Activated CD4-positive, alpha-beta T cell treated with anti-CD3 and anti-CD28 coated beads, Interleukin-2, amount 50 U/mL, for 16 hours (primary cell): ENCODE measurements at places on chromosomes 3 and 15.

DNA sequence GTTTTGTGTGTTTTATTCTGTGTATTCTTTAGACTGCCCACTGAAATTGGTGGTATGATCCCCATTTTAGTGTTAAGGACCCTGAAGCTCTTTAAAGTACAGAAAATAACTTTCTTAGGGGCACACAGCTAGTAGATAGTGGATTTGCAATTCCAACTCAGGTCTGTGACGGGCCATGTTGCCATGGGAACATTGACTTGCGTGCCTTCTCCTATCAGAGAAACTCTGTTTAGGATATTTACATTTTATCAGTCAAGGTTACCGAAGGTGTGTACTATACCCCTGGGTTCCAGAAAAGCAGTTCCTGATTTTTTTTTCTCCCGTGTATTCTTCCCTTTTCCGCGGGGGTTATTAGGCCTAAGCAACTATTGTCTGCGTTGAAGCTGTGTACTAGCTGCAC, 19.4 kb downstream of the MYZAP start:
- no peak for DNase-seq

DNA sequence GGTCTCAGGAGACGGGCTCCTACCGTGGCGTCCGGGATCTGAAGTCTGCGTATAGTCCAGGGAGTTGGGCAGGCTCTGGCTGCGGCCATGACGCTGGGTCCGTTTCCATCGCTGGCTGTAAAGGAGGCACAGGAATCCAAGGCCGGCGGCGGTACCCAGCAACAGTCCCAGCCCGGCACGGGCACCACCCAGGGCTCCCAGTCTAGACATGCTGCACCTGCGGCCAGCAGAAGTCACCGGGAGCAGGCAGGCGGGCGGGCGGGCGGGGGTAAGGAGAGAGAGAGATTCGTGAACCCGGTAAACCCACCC, 526 bp downstream of the RMDN3 start:
- DNase-seq: no peak

DNA sequence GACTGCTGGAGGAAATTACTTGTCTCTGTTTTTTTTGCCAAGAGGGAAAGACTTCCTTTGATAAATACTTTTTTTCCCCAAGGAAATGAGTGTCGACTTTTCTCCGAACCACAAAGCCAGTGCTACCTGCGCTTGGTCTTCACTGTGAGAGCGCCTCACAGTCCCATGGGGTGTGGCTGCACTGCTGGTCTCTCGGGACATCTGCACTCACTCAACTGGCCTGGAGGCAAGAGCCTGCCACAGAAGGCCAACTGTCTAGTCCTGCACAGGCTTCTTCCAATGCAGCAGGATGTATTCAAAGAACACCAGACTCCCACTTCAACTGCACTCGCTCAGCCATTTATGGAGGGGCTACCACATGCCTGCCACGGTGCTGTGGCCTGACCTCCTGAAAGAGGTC, 40.6 kb upstream of the CGNL1 start:
- DNase-seq: no peak

GRCh38 chr3:100865442-100865841, 127.8 kb downstream of the ABI3BP start:
- DNase-seq: no peak

DNA sequence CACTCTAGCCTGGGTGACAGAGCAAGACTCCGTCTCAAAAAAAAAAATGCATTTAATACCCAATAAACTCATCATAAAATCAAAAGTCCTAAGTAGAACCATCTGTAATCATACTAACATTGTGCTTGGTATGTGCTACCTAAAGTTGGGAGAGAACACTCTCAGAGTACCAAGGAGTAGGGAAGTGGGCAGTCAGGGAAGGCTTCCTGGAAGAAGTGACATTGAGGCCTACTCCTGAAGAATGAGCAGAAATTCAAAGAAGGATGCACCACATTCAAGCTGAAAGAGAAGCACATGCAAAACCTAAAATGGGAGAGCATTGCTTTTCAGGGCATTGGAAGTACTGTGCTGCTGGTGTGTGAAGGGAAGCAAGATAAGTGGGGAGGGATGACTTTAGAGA, 54.1 kb downstream of the TLE3 start:
- no peak for DNase-seq
